Activated naive CD8-positive, alpha-beta T cell treated with anti-CD3 and anti-CD28 coated beads for 36 hours (primary cell): ENCODE measurements at places on chromosomes 4 and X. TPM values are rescaled to one million over a fixed set of nuclear protein-coding genes. Genes with fewer than 3 reads are reported as not detected.

- DNase-seq = no peak
These were observed 85.9 kb downstream of the CASK start for GRCh38 chrX:41837270-41837944.

- DNase-seq = no peak
These were observed 14.7 kb downstream of the PCGF3 start for GRCh38 chr4:720111-720860.

GRCh38 chrX:41086627-41086932, 1.3 kb downstream of the USP9X start:
- DNase-seq = no peak

DNA sequence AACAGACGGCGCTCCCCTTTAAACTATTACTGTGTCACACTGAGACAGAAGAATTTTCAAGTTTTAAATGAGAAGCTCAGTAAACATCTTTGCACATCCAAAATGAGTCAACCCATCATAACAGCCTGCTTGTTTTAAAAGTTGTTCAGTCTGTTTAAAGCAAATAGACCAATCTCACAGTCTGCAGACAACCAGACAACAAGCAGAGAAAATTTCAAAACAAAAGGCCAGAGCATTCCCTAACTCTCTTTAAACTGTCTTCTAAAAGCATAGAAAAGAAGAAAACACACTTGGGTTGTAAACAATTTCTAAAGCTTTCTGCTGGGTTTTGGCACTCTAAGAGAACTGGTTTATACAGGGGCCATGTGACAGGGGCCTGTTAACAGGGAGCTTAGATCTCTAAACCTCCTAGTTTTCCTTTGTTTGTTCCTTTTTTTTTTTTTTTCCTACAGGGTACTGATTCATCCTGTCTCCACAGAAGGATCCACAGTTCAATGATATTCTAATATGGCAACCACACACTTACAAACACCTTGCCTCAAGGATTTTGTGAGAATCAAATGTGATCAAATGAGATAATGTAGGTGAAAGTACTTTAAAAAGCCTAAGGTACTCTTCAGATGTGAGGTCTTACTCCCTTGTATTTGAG, 100.8 kb upstream of the MAML3 start:
- no peak for DNase-seq

DNA sequence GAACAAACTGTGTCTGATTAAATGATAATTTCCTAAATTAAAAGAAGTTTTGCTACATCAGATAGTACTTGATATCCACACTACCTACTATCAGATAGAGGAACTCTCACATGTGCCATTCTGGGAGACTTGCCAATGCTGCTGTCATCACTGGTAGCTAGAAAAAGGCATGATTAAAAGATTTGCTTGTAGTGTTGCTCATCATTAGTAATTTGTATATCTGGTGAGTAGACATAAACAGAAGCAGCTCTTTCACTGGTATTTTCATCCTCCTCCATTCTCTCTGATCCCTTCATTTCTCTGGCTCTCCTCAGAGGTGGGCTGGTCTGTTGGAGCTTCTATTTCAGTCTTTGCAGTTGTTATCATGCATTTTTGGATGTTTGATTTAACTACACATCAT, 56.0 kb downstream of the SPRY1 start:
- DNase-seq = peak; percentile 19

- no peak for DNase-seq
These were observed 121.7 kb upstream of the DIPK2B start for GRCh38 chrX:45322382-45322781.

DNA sequence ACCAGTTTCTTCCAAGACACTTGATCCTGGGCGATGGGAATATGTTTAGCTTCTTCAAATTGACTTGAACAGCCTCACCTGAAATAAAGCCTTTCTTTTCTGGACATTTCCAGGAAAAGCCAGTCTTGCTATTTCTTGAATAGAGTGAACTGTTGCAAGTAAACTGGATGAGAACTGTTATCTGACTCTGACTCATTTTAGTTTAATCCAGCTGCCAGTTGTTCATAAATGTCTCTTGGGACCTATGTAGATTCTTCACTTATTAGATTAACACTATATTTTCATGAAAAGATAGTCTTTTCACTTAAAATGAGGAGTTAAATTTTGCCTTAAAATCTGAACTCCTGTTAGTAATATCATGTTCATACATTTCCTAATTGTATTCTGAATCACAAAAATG, 615.4 kb upstream of the GALNT7 start:
- DNase-seq = no peak

DNA sequence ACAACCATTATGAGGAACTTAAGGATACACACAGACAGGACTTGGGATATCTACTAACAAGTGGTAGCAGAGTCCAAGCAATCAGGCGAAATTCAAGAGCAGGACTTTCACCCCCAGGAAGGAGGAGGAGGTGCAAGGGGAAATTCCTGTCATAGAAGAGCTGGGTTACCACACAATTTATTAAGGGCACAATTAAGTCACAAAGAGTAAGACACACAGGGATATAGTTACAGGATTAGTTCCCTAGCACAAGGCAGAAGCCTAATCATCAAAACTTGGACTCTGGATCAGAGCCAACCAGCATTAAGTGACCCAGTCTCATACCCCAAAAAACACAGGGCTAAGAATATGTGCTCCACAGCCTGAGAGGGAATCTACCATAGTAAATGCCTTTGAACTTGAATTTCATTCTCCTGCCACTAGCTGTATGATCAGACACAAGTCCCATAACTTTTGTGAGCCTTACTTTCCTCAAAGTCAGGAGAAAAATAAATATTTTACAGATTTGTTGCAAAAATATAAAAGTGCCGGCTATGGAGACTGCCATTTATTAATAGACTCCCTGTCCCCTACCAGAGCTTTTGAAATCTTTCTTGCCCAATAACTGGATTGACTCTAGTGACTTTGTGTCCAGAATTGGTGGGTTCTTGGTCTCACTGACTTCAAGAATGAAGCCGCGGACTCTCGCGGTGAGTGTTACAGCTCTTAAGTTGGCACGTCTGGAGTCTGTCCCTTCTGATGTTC, 87.0 kb downstream of the SYNPO2 start:
- no peak for DNase-seq

DNA sequence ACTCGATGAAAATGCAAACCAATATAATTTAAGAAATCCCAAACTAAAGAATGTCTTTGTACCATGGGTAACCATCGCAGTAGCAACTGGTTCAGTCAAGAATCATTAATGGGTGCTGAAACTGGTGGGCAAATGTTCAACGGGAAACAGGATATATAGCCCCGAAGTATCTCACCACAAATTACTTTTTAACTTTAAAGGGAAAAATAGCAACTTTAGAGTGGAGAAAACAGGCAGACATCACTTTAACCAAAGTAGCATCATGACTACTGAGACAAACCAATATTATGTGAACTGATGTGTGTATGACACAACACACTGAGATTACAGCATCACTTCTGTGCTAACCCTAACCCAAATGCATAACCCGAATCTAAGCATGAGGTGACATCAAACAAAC, 33.8 kb upstream of the SLAIN2 start:
- DNase-seq = no peak

DNA sequence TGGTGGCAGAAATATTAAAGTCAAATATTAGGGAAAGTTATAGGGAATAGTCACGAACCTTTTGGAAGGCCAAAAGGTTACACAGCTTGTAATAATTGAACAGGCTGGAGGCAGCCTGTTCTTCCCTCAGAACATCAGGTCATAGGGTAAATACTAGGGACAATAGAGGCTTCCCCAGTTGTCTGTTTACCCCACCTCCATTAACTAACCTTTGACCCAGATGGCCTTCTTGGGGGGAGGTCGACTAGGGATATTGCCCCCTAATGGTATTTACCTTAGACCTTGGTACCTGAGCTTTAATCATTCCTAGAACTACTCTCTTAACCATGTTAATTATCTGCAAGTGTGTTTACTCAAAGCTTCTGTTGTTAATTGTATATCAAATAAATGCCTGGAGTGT, 26.0 kb downstream of the C4orf17 start:
- no peak for DNase-seq

DNA sequence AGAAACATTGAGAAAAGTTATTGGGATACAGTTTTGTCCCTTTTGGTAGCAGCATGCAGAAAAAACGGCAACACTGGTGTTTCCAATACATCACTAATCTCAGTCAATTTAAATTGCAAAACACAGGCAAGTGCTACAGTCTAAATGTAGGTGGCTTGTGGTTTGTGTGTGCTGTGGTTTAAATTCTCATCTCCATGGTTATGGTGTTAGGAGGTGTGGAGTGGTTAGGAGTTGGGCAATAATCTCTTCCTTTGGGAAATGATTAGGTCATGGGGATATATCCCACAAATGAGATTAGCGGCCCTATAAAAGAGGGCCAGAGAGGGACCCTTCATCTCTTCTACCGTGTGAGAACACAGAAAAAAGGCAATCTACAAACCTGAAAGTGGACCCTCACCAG, 1344.3 kb downstream of the ADGRL3 start:
- DNase-seq = no peak

DNA sequence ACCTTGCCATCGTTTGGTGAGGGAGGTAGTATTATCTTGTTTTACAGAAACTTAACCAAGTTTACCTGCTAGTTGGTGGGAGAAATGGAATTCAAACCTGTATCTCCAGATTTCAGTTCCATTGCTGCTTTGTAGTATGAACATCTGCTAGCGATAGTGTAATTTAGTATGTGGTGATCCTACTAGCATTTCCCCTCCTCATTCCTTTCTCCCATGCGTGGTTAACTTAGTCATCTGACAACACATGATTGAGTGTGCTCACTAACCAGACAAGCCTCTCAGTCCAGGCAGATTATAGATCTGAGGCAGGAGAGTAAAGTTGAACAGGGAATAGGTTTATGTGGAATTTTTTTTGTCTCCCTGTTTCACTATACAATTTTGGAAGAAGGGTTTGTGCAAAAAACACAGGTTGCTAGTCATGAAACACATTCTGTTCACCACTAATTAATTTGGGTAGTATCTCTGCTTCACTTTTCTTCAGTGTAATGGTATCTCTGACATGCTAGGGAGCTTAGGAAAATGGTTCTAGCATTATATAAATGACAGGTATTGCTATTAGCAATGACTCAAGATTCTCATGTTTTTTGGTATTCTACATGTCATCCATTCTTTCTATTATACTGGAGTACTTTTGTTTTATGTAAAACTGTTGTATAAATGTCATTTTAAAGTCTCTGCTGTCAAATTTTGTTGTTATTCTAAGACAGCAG, 21.7 kb downstream of the RBPJ start:
- DNase-seq = no peak

- no peak for DNase-seq
These were observed 133.1 kb downstream of the AKAP4 start for GRCh38 chrX:50067435-50068284.

DNA sequence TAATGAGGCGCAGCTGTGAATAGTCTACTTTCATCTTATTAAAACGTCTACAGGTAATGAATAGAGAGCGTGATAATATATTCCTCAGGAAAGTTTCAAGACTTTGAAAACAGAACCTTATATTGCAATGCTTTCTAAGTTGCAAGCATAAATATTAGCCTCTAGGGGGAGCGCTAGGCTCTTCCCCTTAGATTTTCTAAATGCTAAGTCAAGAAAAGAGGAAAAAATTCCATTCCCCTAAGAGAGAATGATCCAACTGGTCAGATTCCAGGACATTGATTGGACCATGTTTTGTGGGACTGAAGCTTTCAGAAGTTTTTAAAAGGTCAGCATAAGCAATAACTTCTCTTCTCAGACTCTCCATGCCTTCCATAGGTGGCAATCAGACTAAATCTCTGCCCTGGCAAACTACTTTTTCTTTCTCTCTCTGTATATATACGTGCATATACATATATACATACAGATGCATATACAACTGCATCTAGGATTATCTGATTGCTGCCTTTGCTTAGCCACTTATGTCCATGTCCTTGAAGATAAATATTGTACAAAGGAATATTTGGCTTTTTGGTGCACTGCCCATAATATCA, 492.9 kb downstream of the INPP4B start:
- no peak for DNase-seq

GRCh38 chr4:39741401-39741800, 43.5 kb downstream of the UBE2K start:
- DNase-seq = no peak

DNA sequence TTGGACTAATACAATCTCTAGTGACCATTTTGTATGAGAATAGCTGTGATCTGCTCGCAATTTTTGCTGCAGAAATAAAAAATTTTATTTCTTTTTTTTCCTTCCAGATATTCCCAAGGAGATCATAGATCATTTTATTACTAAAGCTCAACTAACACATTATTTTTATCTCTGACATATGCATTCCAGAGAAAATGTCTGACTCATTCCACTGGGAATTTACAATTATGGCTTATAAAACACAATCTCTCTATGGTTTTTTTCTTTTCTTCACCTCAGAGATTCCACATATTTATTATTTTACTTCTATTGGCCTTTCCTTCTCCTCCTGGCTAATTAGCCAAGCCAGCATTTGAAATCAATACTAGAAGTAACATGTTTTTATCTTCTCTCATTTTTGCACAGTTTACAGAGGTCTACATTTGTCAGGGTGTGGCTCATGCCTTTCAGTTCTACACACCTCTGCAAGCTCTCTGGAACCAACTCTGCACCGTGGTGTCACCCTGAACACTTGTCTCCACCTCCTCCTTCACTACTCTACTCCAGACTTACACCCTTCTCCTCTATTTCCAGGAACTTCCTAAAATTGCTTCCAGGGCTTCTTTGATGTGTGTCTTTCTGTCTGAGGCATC, 59.8 kb upstream of the GPM6A start:
- DNase-seq = no peak

DNA sequence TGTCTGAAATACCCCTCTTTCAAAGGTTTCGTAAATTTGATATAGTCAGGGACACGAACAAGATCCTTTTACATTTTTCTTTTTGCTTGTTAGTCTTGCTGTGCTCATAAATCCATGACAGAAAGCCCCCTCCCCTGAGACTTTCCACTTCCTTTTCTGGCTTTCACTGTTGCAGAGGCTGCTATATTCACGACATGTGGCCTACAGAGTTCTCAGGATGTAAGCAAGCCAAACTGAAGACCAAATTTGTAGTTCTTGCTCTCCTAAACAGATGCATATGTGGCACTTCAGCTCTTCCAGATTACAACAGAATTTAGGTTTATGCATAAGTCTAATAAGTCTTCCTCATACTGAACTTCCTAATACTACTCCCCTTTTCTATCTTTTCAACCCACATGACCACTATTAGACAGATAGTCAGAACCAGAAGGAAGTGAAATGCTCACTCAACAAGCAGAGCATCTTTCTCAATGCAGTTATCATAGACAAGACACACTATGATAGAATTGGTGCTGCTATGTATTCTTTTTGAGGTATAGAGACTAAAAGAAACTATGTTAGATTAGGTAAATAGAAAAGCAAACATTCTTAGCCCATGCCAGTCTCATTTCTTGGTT, 15.0 kb downstream of the BTK start:
- DNase-seq = no peak

GRCh38 chr4:3495204-3495975, 32.3 kb downstream of the DOK7 start:
- DNase-seq = no peak

GRCh38 chrX:151825925-151826485, 86.7 kb upstream of the MAGEA4 start:
- no peak for DNase-seq

ADGRG2 gene
- not detected for total RNA-seq

NPNT gene
- total RNA-seq = not detected

GABRB1 gene
- total RNA-seq = not detected

RPS6KA6 gene
- total RNA-seq = 0.56 TPM

ANAPC4 gene
- total RNA-seq = 32.0 TPM

PLAC8 gene
- total RNA-seq = 132 TPM

CDS1 gene
- total RNA-seq = 0.12 TPM

CT83 gene
- not detected for total RNA-seq
